ENCODE measurements at places on chromosomes 7 and 10.

GRCh38 chr10:11909618-11910017, 86.5 kb downstream of the PROSER2 start:
- no peak for DNase-seq

- DNase-seq, result no peak
Measured at GRCh38 chr10:22317076-22317370, 835 bp downstream of the COMMD3 start.

DNA sequence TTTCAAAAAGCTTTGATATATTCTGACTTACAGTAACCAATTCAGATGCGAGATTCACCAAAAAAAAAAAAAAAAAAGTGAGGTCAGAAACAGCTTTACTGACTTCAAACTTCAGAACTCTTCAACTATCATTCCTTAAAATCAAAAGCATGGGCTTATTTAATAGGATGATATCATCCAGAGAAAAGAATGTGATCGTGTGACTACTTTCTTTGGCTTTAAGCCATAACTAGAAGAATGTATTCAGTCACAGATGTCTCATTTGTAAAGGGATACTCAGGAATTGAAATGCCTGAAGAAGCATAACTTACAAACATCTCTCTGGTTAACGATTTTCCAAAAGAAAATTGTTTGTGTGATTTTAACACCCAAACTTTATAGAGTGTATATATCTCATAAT, 11.5 kb downstream of the TPK1 start:
- DNase-seq, result no peak

DNA sequence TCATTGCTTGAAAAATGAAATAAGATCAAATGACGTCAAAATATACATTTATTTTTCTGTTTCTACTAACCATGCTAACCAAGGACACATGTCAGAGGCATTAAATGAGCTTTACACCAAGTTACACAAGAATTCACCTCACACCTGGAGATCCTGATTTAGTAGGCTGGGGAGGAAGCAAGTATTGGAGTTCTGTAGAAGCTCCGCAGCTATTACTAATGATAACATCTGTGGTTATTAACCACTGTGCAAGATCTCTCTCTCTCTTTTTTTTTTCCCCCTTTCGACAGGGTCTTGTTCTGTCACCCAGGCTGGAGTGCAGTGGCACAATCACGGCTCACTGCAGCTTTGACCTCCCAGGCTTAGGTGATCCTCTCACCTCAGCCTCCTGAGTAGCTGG, 104.0 kb downstream of the ZNF22 start:
- DNase-seq, result no peak

DNA sequence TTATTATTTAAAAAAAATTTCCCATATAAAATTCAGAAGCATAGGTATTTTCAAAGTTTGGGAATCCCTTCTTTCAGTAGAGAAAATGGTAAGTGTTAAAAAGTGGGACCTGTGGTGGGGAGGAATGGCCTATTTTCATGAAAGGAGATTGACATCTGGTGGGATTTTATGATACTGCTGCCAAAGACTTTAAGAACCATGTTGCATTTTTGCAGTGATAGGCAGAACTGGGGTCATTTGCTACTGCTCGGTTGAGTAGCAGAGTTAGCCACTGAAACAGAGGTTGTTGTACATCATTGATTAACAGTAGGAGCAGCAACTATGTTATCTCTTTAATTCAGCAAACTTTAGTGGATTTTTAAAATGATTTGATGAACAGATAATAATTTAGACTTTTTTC, 4.4 kb downstream of the BICC1 start:
- no peak for DNase-seq

DNA sequence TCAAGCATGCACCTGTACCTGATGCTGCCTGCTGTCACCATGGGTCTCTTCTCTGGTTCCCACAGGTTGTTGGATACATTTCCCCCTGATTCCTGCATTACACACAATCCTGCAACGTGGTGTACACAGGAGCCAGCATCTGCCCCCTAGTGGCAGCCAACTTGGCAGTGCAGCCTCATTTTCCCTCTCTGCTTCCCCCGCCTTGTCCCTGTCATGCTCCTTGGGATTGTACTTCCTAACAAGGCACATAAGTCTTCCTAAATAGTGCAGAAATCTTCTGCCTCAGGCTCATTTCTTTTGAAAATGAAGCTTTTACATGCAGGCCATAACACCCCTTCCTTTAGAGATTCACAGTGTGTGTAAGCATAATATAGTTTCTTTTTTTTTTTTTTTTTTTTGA, 387.5 kb downstream of the CCSER2 start:
- no peak for DNase-seq

GRCh38 chr10:72552857-72553256, 73.0 kb downstream of the MICU1 start:
- no peak for DNase-seq

DNA sequence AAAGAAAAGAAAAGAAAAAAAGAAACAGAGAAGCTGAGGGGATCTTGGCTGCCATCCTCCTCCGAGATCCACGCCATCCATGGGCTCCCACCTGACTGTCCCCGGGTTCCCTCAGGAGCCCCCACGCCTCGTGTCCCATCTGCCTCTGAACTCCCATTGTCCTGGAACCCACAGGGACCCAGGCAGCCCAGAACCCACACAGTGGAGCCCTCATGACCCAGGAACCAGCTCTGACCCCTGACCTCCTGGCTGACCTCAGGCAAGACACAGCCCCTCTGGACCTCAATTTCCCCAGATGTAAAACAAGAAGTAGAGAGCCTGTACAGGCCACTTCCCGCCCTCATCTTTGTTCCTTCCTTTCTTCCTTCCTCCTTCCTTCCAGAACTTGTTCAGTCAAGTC, 40.4 kb downstream of the RASGEF1A start:
- no peak for DNase-seq

DNA sequence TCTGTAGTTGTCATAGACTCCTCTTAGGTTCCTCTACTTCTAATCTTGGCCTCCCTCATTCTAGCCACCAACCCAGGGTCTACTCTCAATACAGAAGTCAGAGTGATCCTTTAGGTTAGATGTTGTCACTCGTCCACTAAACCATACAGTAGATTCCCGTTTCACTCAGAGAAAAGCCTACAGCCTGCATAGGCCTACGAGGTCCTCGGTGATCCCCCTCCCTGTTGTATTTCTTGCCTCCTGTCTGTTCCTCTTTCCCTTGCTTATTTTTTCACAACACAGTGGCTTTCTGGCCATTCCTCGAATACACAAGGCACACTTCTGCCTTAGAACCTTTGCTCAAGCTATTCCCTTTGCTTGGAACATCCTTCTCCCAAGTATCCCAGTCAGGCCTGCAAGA, 183.0 kb upstream of the PRSS1 start:
- no peak for DNase-seq

- DNase-seq, result no peak
Measured at GRCh38 chr10:13308096-13308495, 8.2 kb upstream of the PHYH start.

DNA sequence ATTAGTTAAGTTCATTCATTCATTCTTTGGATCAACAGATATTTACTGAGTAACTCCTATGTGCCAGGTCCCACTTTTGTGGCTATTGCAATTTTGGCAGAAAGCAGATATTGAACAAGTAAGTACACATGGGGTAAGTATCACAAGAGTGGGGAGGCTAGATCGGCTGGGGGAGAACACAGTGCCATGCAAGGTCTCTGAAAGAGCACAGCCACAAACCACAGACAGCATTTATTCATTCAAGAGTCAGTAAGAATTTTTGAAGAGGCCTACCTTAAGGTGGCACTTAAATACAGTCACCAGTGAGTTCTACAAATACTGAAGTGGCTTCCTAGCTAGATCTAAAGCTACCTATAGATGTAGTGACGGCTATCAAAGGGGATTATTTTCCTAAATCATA, 304.2 kb downstream of the RNLS start:
- DNase-seq, result no peak
